ENCODE measurements at places on chromosomes 13 and 19.

- DNase-seq, result no peak
Measured at GRCh38 chr13:49517461-49517860, 21.7 kb downstream of the PHF11 start.

- DNase-seq, result no peak
Measured at GRCh38 chr19:56141417-56141993, 418 bp downstream of the ZNF444 start.

DNA sequence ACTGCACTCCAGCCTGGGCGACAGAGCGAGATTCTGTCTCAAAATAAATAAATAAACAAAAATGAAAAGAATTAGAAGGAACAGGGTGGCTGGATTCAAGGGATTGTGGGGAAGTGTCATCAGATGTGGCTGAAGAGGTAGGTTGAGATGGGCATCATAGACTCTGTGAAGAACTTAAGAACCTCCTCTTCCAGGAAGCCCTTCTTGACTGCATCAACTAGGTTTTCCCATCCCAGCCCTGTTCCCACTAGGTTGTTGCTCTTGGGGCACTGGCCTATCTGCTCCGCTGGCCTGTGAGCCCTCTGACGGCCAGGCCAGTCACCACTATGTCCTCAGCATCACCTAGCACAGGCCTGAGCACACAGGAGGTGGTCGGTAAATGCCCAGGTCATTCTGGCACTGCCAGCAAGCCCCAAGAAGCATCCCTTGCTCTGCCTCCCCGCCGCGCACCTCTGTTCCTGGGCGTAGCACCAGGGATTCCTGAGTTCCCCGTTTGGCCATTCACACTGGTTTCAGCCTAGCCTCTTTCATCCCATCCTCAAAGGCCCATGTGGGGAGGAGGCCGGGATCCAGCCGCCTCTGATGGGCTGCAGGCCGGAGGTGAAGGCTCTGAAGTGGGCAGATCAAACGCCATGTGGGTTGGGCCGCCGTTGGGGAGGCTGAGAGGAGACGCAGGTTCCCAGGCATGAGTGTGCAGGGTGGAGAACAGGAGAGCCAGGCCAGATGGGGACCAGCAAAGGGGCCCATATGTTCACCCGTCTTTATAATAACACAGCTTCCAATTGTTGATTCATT is 27.6 kb upstream of the SLC1A5 start:
- DNase-seq, result no peak

GRCh38 chr13:58254943-58255342 is 623.4 kb downstream of the PCDH17 start:
- DNase-seq, result no peak

- DNase-seq, result peak; percentile 79
Measured at GRCh38 chr19:47848823-47849473, 10.1 kb upstream of the TPRX2 start.

- DNase-seq, result peak; percentile 73
Measured at GRCh38 chr19:32227561-32228165, 117.7 kb upstream of the ZNF507 start.

DNA sequence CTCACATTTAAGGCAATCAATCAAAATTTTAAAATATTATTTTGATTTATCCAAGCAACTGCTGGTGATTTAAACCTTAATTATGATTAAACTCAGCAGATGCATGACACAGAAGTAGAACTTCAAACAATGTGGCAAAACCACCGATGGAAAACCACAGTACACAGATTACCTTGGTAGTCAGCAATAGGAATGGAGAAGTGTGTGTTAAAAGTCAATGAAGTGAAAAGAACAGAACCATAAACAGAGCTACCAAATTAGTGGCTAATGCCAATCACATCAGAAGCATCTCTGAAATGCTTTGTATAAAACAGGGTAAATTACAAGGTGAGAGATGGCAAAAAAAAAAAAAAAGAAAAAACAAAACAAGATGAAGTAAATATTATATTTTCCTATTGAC is 31.2 kb downstream of the KATNAL1 start:
- DNase-seq, result no peak

- DNase-seq, result no peak
Measured at GRCh38 chr19:13300421-13301030, 150.3 kb downstream of the IER2 start.

- DNase-seq, result no peak
Measured at GRCh38 chr13:84847107-84847506, 952.1 kb downstream of the SLITRK6 start.

DNA sequence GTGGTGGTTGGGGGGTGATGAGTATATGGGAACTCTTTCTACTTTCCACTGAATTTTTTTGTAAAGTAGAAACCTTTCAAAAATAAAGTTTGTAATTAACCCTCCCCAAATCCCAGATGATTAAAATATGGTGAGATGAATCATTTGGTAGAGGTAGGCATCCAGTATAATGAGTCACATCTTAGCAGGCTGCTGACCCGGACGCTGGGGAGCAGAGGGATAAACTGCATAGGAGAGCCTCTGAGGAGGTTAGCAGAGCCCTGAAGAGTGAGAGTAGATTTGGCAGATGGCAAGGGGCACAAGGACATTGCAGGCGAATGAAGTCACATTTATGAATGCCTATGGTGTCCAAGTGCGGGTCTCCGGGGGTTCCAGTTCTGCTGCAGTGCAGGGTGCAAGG is 293.8 kb downstream of the FGF9 start:
- no peak for DNase-seq

DNA sequence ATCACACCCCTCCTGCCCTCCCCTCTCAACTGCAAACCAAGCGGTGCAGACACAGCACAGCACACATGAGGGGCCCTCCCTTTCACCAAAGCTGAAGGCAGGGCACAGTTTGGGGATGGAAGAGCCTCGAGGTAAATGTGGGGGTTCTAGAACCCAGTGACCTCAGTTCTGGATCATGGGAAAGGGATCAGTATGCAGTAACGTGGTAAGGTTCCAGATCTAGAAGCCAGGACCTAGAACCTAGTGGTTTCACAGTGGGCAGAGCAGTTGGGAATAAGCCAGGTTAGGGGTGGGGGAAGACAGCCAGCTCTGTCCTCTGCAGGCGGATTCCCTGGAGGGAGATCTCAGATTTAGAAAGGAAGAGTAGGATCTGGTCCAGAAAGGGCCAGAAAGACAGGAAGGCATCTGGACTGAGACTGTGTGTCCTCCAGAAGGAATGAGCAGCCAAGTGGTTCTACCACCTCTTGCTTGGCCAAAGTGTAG is 3.1 kb downstream of the FTL start:
- DNase-seq, result no peak

DNA sequence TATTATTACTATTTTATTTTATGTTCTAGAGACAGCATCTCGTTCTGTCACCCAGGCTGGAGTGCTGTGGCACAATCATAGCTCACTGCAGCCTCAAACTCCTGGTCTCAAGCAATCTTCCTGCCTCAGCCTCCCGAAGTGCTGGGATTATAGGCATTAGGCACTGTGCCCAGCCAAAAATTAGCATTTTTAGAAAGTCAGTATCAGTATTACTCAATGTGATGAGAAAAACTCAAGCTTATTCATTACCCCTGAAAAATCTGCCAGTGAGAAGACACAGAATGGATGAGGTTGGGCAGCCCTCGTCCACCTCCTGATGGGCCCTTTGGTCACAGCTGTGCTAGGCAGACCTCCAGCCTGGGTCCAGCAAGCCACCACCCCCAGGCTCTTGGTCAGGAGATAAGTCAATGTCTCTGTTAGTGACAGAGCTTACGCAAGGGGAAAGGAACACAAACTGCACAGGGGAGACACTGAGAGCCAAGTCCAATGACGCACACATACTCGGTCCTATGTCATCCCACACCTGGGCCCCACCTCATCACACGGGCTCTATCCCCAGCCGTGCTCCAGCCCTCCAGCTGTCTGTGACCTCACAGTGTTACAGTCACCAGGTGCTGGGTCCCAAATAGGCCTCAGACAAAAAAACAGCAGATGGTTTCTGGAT is 19.8 kb downstream of the PEPD start:
- no peak for DNase-seq
